Stimulated activated CD4-positive, alpha-beta T cell treated with anti-CD3 and anti-CD28 coated beads, TNF-alpha, amount 100 ng/mL, for 4 hours (primary cell): ENCODE measurements at places on chromosomes 5 and 9.

DNA sequence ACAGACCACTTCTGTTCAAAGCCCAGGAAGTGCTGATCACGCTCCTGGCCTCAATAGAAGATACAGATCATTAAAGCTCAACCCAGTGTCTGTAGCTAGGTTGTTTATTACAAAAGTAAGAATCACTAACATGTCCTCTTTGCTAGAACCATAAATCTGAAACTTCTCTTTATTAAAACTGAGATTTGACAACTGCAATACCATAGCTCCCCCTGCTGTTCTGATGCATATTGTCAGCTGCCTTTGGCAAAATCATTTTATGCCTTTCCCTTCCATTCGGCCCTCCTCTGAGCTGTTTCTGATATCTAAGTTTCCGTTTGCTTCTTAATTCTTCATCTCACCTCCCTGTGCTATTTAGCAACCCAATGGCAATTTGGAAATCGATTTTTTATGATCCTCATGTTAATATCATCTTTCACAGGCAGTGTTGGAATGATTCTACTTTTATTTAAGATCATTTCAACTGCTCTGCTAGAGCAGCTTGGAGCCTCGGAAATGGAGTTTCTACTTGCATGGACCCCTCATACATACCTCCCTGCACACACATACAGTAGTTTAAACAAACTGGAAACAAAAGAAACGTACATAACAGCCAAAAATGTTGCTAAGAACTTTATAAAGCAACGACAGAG lies 998.8 kb downstream of the MAT2B start:
- DNase-seq: no peak

DNA sequence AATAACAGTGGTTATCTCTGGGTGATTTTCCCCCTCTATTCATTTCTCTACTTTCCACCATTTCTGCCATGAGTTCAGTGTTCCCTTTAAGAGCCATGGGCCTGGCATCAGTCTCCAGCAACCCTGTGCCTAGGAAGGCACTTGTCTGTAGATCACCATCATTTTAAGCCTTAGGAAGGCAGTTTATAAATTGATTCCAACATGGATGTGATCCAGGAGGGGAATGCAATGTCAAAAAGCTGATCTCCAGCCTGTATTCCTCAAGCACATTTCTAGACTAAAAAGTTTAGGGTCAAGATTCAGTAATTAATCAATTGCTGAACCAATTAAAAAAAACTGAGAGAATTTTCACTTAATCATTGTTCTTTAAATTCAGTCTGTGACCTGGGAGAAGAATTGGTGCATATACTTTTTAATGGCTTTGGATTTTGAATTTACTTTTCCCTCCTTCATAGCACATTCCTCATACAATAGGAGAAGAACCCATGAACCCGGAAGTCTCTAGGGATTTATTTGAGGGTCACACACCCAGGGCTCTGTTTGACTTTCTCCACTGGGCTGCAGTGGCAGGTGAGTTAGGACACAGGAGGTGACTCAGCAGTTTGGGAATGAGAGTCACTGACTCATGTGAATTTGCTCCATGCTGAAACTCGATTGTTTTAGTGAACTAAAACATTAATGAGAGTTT lies 6.1 kb upstream of the ERMP1 start:
- no peak for DNase-seq

GRCh38 chr5:132658381-132659302 lies 669 bp downstream of the IL13 start:
- no peak for DNase-seq

GRCh38 chr5:71600783-71601182 lies 13.6 kb downstream of the MCCC2 start:
- no peak for DNase-seq

- no peak for DNase-seq
Measured at GRCh38 chr5:59187857-59188256, 605.0 kb downstream of the RAB3C start.

GRCh38 chr9:5651246-5651645 lies 22.3 kb downstream of the RIC1 start:
- no peak for DNase-seq

- DNase-seq: no peak
Measured at GRCh38 chr9:121055642-121056143, 5.6 kb upstream of the C5 start.

DNA sequence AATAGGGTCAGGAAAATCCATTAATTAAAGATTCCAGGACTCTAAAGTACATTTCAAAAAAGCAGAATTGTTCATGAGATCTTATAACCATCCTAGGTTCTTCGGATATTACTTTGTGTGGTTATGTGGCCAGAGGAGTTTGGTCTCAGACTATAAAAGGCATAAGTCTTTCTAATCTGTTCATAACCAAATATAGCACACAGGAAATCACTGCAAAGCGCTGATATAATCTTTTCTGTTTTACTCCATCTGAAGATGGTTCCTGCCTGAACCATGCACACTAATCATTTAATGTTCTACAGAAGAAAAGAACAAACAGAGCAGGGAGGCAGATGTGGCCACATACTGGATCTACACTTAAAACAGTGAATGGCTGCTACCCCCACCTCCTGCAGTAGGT lies 182.8 kb downstream of the SEMA5A start:
- no peak for DNase-seq

- DNase-seq: no peak
Measured at GRCh38 chr9:112252194-112252593, 77.1 kb upstream of the SUSD1 start.

GRCh38 chr5:56669534-56670483 lies 145.5 kb upstream of the MAP3K1 start:
- DNase-seq: no peak

DNA sequence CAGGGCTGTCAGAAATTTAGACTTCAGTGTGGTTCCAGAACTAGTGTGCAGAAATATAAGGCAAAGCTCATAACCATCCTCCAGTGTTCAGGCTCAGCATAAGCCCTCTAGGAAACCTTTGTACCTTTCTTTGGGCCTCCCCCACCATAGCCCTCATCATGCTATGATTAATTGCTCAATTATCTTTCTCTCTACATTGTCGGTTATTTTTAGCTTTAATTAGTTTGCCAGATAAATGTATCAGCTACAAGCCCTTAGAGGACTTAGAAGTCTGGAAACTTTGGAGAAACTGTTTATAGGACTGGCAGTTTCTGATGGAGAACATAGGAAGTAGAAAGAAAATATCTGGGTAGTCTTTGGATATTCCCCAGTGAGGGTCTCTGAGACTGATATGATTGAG lies 43.5 kb upstream of the TNC start:
- no peak for DNase-seq

DNA sequence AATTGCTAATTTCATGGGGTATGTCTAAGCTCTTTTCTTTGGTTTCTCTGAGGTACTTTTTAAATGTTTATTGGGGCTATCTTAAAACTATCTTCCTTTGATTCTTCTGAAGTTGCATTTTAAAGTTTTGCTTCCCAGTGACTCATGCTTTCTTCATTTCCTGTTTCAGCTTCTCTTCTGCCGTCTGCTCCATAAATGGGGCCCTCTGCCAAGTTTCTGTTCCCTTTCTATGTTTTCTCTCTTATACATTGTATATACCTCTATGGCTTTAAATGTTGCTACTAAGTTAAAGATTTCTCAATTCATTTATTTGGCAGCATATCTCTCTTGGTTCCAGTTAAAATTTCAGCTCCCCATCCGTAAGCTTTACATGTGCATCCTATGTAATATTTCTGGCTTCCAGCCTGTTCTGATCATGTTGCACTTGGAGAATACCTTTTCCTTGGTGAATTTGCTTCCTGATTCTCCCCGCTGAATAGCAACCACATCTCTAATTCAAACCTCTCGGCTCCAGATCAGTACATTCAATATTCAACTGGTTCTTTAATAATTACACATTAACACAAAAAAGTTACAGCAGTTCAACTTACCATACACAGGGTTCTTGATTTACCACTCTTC lies 125.3 kb downstream of the ST8SIA4 start:
- no peak for DNase-seq

DNA sequence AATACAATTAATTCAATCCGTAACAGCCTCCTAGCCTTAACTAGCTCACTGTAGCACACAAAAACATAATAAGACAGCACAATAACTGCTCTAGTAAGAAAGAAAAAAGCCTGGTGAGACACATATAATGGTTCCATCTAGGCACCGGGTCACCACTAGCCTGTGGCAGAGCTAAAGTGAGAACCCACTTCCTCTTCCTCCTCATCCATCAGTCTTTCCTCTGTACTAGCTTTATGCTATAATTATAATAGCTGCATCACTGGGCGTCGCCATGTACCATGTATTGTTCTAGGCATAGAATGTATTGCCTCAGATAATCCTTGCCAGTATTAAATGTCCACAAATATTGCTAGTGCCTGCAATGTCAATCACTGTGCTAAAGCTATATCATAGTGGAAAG lies 23.1 kb downstream of the ADRB2 start:
- DNase-seq: no peak

- DNase-seq: no peak
Measured at GRCh38 chr5:116814626-116815385, 240.2 kb upstream of the SEMA6A start.

DNA sequence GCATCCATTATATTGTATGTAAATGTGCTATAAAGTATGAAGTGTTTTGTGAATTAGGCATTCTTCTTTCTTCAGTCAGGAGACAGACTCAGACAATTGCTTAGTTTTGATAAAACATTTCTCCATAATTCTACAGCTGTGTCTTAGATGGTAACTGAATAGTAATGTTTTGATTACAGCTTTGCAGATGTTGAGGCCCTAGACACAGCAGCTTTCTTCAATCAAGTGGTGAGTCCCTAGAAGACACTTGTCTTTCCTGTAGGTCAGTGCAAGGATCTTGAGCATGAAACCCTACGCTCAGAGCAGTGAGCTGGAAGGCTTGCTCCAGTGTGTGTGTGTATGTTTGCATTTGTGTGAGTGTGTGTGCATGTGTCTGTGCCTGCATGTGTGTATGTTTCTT lies 46.8 kb upstream of the CD180 start:
- DNase-seq: no peak

- no peak for DNase-seq
Measured at GRCh38 chr5:132751444-132751843, 4.2 kb downstream of the CCNI2 start.

- no peak for DNase-seq
Measured at GRCh38 chr5:138909734-138910133, 34.6 kb upstream of the LRRTM2 start.

GRCh38 chr5:156387391-156387790 lies 60.4 kb downstream of the SGCD start:
- no peak for DNase-seq

DNA sequence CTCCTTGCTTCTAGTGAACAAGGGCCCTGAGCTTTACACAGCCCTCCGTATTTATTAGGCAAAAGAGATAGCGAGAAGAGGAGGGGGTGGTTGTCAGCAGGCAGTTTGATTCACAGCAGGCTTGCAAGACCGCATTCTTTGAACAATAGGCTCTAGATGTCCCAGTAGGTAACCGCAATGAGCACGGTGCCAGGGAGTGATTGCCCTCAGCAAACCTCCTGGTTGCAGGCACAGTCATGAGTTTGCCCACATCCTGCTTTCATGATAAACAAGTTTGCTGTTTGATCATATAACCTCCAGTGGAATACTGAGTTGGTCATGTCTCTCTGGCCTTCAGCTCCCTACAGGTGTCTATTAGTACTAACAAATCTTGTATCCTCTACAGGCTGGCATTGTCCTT lies 66.1 kb downstream of the CACNA1B start:
- DNase-seq: no peak

DNA sequence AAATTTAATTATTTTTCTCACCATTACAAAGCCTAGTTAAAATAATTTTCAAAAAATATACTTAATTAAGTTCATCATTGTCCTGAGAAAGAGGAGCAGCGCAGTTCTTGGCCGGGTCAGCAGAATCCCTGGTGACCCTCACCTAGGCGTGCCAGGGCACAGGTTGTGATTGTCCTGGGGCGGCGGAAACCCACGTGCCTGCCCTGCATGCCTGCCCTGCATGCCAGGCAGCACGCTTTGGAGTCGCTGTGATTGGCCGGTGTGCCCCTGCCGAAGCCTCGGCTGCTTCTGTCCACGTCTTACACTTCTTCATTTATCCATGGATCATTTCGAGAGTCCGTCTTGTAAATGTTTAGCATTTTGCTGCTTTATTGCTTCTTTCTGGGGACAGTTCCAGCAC lies 25.6 kb downstream of the SLC12A2 start:
- DNase-seq: no peak

- DNase-seq: no peak
Measured at GRCh38 chr9:93592643-93593021, 16.2 kb downstream of the PHF2 start.

GRCh38 chr9:79588488-79589223 lies 16.9 kb downstream of the TLE4 start:
- no peak for DNase-seq
